ENCODE measurements at places on chromosomes 4 and X. TPM values are rescaled to one million over a fixed set of nuclear protein-coding genes. Genes with fewer than 3 reads are reported as not detected.

ENPEP gene
- 0.84 TPM for total RNA-seq

CT47C1 gene
- total RNA-seq: not detected

NDP gene
- total RNA-seq: not detected

AMBN gene
- total RNA-seq: not detected

MAGEB2 gene
- not detected for total RNA-seq

GRCh38 chrX:40272141-40272540, 174.4 kb upstream of the BCOR start:
- peaks cover 7% of the 10 kb centered on the region for H3K4me1 ChIP-seq
- no peak overlapping the region for H3K27ac ChIP-seq
- peaks cover 11% of the 10 kb centered on the region for H3K27me3 ChIP-seq
- H3K4me3 ChIP-seq: no peak overlapping the region
- peaks cover 1% of the 10 kb centered on the region for H3K36me3 ChIP-seq
- no peak for DNase-seq

DNA sequence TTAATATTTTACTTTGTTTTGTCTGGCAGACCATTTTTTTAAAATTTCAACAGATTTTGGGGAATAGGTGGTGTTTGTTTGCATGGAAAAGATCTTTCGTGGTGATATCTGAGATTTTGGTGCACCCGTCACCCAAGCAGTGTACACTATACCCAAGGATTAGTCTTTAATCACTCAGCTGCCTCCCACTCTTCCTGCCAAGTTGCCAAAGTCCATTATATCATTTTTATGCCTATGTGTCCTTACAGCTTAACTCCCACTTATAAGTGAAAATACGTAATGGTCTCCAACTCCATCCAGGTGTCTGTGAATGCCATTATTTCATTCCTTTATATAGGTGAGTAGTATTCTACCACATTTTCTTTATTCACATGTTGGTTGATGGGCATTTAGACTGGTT, 281.7 kb upstream of the GK2 start:
- H3K27ac ChIP-seq: no peak overlapping the region
- no peaks in the 10 kb centered on the region for H3K4me1 ChIP-seq
- peaks cover 6% of the 10 kb centered on the region for H3K27me3 ChIP-seq

DNA sequence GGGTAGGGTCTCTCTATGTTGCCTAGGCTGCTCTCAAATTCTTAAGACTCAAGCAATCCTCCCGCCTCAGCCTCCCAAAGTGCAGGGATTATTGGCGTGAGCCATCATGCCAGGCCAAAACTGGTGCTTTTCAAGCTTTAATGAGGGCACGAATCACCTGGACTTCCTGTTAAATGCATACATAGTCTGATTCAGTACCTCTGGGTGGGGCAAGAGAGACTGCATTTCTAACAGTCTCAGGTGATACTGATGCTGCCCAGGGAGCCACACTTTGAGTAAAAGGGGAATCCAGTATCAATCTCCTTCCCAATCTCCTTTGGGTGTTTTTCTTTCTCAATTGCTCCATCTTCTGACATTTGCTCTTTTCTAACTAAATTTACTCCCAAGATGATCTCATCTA, 96.5 kb downstream of the SH3RF1 start:
- no peaks in the 10 kb centered on the region for H3K36me3 ChIP-seq
- H3K4me1 ChIP-seq: no peaks in the 10 kb centered on the region
- no peak overlapping the region for H3K4me3 ChIP-seq
- no peak overlapping the region for H3K27ac ChIP-seq
- no peak for DNase-seq
- H3K27me3 ChIP-seq: peaks cover 13% of the 10 kb centered on the region

DNA sequence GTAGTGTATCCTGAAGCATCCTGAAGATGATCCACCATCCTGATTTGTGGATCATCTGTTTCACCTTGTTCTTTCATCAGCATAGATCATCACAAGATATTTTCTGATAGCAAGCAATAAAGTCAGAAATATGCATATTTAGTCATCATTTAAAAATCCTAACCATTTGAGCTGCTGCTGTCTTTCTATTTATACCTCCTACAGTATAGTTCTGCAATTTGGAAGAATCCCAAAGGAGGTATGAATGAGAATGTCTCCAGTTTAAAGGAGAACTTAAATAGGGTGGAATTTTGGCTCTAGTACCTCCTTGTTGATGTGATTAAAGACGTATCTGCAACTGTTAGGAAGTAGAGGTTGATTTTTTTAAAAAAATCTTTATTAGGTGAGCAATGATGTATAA, 7.6 kb downstream of the SLC25A14 start:
- no peak overlapping the region for H3K27ac ChIP-seq
- H3K4me3 ChIP-seq: no peak overlapping the region
- H3K36me3 ChIP-seq: no peaks in the 10 kb centered on the region
- no peak for DNase-seq

DNA sequence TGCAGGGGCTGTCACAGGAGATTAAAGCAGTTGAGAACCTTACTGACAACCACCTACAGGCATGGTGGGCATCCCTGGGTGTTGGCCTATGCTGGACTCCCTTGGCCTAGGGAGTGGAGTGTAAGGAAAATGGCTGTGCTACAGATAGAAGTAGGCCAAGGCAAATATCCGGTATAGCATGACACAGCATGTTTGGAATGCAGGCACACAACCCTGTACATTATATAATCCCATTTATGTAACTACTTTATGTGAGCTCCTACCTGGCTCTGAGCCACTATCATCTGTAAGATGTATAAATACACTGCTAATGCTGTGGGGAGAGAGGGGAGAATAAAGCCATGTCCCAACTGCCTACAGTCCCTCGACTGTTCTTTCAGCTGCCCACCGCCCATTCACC, 38.7 kb upstream of the KCTD8 start:
- no peak overlapping the region for H3K27ac ChIP-seq
- no peaks in the 10 kb centered on the region for H3K27me3 ChIP-seq
- no peak overlapping the region for H3K4me3 ChIP-seq

- H3K27ac ChIP-seq: no peak overlapping the region
- H3K27me3 ChIP-seq: no peaks in the 10 kb centered on the region
- H3K4me3 ChIP-seq: no peak overlapping the region
- H3K36me3 ChIP-seq: no peaks in the 10 kb centered on the region
Measured at GRCh38 chr4:147821555-147821954, 89.7 kb downstream of the ARHGAP10 start.

DNA sequence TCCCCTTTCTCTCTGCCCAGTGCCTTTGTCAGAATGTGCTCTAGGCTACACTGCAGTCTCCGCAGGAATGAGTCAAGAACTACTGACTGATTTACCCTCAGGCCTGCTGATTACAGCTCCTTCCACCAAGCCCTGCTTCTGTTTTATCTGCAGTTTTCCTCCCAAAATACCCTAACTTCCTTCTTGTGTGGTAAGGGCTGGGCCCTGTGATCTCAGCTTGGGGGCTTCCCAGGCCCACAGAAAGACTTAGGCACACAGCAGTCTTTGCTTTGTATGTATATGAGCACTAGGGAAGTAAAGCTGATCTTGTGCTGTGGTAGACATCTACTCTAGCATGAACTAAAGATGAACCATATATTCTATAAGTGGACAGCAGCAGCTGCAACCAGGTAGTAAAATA, 18.8 kb downstream of the PAK3 start:
- peaks cover 43% of the 10 kb centered on the region for H3K27me3 ChIP-seq
- no peak for DNase-seq
- H3K4me3 ChIP-seq: no peak overlapping the region
- H3K27ac ChIP-seq: no peak overlapping the region

DNA sequence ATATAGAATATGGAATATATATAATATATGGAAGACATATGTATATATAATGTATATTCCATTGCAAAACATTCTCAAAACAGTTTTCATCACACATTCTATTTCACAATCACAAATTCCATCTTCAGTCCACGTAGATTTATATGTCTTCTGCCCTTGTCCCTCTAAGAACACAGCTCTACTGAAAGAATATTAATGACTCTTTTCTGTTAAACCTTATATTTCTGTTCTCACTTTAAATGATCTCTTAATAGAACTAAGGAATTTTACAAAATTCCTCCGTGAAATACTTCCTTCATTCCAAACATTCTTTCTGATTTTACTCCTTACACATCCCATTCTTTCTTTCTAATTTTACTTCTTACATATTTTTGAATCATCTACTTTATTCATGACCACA, 1043.1 kb upstream of the PABPC4L start:
- H3K27me3 ChIP-seq: no peaks in the 10 kb centered on the region
- H3K36me3 ChIP-seq: no peaks in the 10 kb centered on the region
- no peak overlapping the region for H3K27ac ChIP-seq
- DNase-seq: no peak
- H3K4me3 ChIP-seq: no peak overlapping the region
- no peaks in the 10 kb centered on the region for H3K4me1 ChIP-seq

GRCh38 chr4:38109370-38109769, 149.2 kb downstream of the PTTG2 start:
- H3K4me3 ChIP-seq: no peak overlapping the region
- no peaks in the 10 kb centered on the region for H3K27me3 ChIP-seq
- peaks cover 15% of the 10 kb centered on the region for H3K4me1 ChIP-seq

All from activated T-cell treated with anti-CD3 and anti-CD28 coated beads, Interleukin-2, amount 50 U/mL, for 72 hours (primary cell).